ENCODE measurements at places on chromosomes 13 and 19. TPM values are rescaled to one million over a fixed set of nuclear protein-coding genes. Genes with fewer than 3 reads are reported as not detected.

CLEC4M gene
- polyA plus RNA-seq: not detected

PSG3 gene
- polyA plus RNA-seq: not detected

ZNF473 gene
- 6.5 TPM for polyA plus RNA-seq

CBLC gene
- not detected for polyA plus RNA-seq

PLPPR3 gene
- not detected for polyA plus RNA-seq

GZMM gene
- 0.11 TPM for polyA plus RNA-seq

ZGLP1 gene
- polyA plus RNA-seq: 1.6 TPM

PCSK4 gene
- 0.74 TPM for polyA plus RNA-seq

ZNF471 gene
- 1.1 TPM for polyA plus RNA-seq

TTC9B gene
- polyA plus RNA-seq: 0.06 TPM

Data from psoas muscle (tissue), 8 donors.